NCI-H460 (cell line): ENCODE measurements at places on chromosomes 4 and X. TPM values are rescaled to one million over a fixed set of nuclear protein-coding genes. Genes with fewer than 3 reads are reported as not detected.

Gene ADAMTS3
- 0.07 and 0.14 TPM in 2 replicates for total RNA-seq

DNA sequence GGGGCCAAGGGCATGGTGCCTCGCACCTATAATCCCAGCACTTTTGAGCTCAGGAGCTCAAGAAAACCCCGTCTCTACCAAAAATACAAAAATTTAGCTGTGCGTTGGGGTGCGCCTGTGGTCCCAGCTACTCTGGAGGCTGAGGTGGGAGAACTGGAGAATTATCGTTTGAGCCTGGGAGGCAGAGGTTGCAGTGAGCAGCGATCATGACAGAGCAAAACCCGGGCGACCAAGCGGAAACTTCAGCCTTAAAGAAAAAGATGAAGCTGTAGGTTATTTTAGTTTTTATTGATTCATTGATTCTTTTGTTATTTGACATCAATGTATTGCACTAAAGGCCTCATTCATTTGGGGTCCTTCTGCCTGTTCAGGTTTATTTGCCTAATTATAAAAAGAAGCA lies 5.4 kb downstream of the TMPRSS11F start:
- no peak for DNase-seq

- no peak for DNase-seq
Measured at GRCh38 chr4:54063229-54063628, 1.2 kb downstream of the CHIC2 start.

- DNase-seq = no peak
Measured at GRCh38 chr4:1562371-1562770, 121.7 kb downstream of the FAM53A start.

- DNase-seq = no peak
Measured at GRCh38 chrX:39724544-39724943, 373.2 kb downstream of the BCOR start.

Gene PRICKLE3
- 11.0 and 13.3 TPM in 2 replicates for total RNA-seq

Gene CDKL2
- total RNA-seq = 1.1 and 2.2 TPM in 2 replicates

DNA sequence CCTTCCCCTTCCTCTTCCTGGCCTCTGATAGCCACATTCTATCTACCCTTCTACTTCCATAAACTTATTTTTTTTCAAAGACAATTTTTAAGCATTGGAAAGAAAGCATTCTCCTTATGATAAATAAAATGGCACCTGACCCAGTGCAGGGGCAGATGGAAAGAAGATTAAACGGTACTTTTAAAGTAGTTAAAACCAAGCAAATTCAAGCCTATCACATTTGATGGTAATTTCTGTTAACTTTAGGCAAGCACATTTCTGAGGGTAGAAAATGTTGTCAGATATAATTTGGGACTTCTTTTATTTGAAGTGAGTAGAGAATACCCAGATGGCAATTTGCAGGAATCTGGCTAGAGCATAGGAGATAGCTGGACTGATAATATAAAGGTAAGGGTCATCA lies 332.9 kb downstream of the EPHA5 start:
- no peak for DNase-seq

Gene CSN1S1
- total RNA-seq = not detected in 2 replicates
